ENCODE measurements at places on chromosomes 5 and 9.

DNA sequence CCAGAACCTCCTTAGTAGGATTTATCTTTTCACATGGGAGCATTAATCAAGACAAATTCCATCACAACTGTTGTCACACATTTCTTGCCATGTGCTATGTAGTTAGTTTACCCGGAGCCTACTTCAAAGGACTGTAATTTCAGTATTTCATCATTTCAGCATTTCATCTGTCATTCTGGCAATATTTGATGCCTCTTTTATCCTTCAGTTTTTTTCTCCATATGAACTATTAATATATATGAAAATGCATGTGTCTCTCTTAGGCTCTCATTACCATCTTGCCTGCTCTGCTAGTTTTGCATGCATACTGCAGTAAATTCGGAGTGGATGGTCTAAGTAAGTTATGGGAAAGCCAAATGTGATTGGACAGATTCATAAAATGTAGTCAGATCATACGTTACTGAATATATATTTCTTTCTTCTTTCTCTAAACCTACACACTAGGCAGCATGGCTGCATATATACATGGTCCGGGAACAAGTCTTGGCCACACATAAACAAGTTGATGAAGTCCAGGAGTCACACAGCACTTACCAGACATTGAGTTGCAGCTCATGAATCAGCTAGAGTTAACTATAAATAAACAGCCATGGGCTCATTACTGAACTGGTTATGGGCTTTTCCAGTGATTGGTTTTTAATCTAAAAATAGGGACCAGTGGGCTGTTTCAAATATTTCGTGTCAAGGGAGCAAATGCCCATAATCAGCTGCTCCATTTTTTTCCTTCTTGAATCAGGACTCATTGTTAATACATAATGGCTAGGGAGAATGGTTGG, 46.6 kb downstream of the SPATA31D1 start:
- DNase-seq = no peak

GRCh38 chr5:132325691-132326090, 31.5 kb downstream of the SLC22A4 start:
- no peak for DNase-seq

- DNase-seq = no peak
Observed at GRCh38 chr5:172797771-172798191, 26.8 kb upstream of the DUSP1 start.

GRCh38 chr5:61916621-61917620, 389.1 kb upstream of the KIF2A start:
- no peak for DNase-seq

GRCh38 chr9:112925058-112925641, 34.5 kb upstream of the SLC46A2 start:
- no peak for DNase-seq

DNA sequence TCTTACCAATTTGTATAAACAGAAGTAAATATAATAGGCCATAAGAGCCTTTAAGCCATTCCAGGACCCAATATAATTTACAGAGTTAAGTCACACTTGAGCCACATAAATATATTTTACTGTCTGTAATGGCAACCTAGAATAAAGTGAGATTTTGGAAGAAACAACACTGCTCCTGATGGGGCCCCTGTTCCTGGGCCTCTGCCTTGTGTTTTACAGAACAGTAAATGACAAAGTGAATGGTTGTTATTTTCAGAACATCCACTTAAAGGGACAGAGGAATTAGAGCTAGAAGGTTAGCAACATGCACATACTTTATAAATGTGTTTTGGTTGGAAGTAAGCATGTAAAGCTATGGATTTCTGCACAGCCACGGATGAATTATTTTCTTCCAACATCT, 3.6 kb downstream of the PTGER4 start:
- no peak for DNase-seq

DNA sequence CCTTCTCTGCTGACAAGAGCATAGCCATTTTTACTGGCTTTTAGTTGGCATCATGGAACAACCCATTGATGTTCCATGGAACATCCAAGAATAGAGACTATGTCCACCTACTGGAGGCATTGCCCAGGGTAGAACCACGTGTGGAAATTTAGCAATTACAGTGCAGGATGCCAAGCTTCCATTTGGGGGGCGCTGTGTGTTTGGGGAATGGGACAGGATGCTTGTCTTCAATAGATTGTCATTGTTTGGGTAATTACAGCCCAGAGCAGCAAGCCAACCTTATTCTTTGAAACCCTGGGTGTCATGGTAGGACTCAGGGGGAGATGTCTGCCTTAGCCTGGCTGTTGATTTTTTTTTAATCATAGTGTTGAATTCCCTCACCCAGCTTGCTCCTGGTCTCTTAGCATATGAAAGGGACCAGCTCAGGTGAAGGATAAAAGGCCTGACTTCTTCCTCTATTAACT, 171.1 kb downstream of the DOCK2 start:
- no peak for DNase-seq

GRCh38 chr9:127058645-127059021, 63.8 kb downstream of the ANGPTL2 start:
- no peak for DNase-seq

- no peak for DNase-seq
Observed at GRCh38 chr5:172421020-172421419, 33.3 kb downstream of the SH3PXD2B start.

DNA sequence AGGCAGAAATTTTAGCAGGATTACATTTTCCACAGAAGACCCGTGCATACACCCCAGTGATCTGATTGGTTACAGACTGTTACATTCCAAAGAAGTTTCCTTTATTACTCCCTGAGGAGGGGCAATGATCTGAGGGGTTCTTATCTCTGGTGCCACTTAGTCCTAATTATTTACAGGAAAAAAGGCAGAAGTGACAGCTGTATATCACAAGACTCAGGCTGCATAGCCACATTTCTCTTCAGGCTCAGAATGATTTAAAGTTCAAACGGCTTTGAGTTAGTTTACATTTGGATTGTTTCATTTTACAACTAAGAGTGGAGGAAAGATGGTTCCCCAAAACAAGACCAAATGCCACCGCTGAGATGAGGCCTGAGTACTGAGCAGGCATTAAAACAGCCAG, 17.3 kb downstream of the NAIF1 start:
- DNase-seq = no peak

All from activated CD8-positive, alpha-beta memory T cell treated with anti-CD3 and anti-CD28 coated beads, Interleukin-2, amount 10 ng/mL, durations not matched to agents 7 days and 5 days (primary cell).